ENCODE measurements at places on chromosomes 5 and 9.

DNA sequence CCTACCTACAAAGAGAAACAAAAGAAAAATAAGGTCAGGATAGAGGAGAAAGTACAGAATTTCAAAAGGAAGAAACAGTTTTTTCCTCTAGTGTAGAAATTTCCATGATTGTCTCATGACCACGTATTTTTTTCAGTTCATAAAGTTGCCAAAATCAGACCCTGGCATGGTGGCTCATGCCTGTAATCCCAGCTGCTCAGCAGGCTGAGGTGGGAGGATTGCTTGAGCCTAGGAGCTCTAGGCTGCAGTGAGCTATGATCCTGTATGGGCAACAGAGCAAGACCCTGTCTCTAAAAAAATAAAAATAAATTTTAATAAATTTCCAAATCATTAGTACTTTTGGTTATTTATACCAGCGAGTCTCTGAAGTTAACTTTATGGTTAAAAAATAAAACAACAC is 37.8 kb downstream of the CWC27 start:
- no peak for DNase-seq

GRCh38 chr5:93406971-93407401 is 174.0 kb downstream of the NR2F1-AS1 start:
- no peak for DNase-seq

DNA sequence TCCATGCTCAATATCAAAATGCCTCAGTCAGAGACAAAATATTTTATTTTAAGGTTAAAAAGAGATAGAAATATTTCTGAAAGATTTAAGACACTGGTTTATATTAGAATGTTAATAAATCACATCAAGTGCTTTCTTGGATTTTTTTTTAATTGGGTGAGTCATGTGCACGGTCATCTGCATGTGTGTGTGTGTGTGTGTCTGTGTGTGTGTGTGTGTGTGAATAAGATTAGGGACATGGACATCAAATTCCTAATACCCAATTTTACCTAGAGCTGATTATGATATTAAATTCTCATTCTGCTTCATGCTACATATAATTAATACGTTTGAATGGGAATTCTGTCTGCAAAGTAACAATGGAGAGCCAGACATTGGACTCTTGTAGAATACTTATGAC is 122.9 kb downstream of the BASP1 start:
- no peak for DNase-seq

- DNase-seq, result no peak
These were observed 88.9 kb upstream of the CXCL14 start for GRCh38 chr5:135667673-135668072.

- no peak for DNase-seq
These were observed 166.3 kb upstream of the FSTL4 start for GRCh38 chr5:133778636-133779035.

- DNase-seq, result no peak
These were observed 47.9 kb downstream of the MEGF10 start for GRCh38 chr5:127338501-127338900.

DNA sequence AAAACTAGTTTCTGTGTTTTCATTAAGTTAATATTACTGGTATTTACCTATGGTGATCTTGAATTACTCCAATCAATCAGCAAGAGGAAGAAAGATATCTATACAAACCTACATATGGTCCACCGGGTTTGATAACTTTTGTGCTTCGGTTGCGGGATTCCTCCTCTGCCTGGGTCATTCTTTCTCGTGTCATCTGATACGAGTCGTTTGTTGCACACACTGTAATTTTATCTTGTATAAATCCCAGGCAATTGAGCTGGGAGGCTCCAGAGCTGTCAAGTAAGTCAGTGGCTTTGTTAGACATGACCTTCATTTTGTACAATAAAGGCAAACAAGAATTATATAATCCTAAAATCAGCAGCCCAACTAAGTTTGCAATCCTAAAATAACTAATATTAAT is 48.0 kb downstream of the ELL2 start:
- DNase-seq, result no peak

- DNase-seq, result no peak
These were observed 266.7 kb downstream of the NSG2 start for GRCh38 chr5:174312270-174312617.

DNA sequence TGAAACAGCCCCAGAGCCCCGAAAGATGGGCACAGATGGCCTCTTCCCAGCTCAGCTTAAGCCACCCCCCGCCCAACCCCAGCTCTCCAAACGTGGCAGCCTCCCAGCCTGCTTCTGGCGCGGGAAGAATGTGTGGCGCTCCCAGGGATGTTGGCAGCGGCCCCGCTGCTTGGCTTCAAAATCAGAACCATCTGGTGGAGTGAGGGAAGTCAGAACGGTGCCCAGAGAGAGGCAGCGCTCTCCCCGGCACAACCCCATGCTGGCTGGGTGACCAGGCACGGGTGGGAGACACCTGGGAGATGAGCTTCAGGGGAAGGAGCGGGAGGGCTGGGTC is 72.7 kb upstream of the ORM1 start:
- no peak for DNase-seq

GRCh38 chr9:91241909-91242308 is 119.8 kb downstream of the AUH start:
- DNase-seq, result no peak

DNA sequence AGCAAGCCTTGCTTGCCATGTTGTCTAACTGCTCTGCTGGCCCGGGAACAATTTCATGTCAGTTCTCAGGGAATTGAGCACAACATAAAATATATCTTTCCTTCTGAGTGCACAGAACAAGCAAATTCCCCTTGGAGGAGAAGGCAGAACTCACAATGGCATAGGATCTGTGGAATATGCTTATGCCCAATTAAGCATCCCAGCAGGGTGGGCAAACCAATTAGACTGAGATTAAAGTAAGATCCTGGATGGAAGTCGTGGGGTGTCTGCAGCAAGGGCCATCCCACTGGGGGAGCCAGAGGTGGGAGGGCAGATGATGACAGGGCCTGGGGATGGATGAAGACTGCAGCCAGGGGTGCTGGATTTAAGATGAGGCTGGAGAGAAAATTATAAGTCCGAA is 114.1 kb downstream of the BRINP1 start:
- DNase-seq, result no peak

- no peak for DNase-seq
These were observed 101.9 kb upstream of the COL5A1 start for GRCh38 chr9:134539586-134540194.

GRCh38 chr5:135426102-135427082 is 20.8 kb downstream of the DCANP1 start:
- DNase-seq, result no peak

DNA sequence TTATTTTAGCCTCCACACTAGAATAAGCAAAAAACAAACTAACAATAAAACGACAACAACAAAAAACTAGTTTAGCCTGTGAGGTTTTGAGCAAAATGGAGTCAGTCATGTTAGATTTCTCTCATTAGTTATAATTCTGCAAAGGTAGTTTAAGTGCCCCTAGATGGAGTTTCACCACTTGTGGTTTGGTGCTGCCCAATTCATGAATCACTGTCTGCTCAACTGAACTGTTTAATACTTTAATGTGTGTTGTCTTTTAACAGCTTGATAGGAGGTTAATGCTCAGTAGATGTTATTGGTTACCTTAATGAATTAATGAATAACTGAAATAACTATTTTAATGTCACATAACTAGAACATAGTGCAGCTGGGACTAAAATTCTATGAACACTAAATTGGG is 3.5 kb upstream of the PLAA start:
- DNase-seq, result no peak

DNA sequence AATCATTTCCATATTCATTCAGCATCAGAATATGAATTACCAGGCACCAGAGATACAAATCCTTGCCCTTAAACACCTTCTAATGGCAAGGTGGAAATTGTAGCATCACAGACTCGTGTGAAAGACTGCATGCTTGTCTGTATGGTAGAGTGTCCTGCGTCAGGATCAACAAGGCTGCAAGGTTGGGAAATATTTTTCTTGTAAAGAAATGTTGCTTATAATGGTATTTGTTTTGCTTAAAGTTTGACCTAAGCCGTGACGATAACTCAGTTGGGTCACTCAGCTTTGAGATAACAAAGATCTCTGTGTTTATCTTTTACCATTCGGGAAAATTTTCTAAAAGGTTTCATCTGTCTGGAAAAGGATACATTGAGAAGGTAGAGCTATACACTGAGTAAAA is 87.6 kb downstream of the BASP1 start:
- no peak for DNase-seq

DNA sequence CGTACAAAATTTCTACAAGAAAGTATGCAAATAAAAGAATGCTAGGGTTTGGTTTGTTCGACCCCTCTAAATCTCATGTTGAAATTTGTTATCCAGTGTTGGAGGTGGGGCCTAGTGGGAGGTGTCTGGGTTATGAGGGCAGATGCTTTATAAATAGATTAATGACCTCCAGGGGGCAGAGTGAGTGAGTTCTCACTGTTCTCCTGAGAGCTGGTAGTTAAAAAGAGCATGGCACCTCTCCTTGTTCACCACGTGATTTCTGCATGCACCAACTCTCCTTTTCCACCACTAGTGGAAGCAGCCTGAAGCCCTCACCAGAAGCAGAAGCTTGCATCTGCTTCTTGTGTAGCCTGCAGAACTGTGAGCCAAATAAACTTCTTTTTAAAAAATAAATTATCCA is 50.4 kb upstream of the FAM170A start:
- DNase-seq, result no peak

DNA sequence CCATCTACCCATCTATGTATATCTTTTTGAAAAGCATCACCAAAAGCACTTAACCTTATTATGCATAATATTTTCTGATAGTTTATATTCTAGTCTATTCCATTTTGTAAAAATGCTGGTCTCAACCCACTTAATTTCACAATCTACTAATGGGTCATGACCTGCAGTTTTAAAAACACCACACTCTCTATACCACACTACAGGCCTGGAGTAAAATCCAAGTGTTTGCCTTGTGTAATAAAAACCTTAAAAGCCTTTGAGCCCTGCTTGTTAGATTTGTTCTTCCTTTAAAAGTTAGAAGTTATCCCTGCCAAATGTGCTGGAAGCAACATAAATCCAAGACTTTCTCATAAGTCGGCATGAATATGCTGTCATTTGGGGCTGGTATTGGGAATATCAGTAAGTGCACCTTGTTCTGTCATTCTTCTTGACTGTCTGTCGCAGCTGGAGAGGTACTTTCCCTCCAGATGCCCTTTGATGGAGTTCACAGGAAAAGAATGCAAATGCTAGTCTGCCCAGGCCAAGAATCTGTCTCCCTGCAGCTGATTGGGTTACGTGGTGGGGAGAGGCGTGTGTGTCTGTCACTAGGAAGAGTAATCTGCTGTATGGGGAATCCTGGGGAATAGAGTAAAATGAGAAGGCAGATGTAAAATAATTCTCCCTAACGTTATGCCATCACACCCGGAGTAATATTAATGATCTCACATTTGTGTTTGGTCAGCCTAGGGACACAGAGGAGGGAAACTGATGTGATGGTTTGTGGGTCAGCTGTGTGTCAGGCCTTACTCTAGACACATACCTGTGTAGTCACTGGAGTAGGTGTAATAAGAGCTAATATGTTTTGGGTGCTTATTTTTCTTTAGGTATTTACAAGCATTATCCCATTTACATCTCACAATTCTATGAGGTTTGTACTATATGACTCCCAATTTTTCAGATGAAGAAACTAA is 79.4 kb downstream of the ZNF366 start:
- DNase-seq, result no peak

DNA sequence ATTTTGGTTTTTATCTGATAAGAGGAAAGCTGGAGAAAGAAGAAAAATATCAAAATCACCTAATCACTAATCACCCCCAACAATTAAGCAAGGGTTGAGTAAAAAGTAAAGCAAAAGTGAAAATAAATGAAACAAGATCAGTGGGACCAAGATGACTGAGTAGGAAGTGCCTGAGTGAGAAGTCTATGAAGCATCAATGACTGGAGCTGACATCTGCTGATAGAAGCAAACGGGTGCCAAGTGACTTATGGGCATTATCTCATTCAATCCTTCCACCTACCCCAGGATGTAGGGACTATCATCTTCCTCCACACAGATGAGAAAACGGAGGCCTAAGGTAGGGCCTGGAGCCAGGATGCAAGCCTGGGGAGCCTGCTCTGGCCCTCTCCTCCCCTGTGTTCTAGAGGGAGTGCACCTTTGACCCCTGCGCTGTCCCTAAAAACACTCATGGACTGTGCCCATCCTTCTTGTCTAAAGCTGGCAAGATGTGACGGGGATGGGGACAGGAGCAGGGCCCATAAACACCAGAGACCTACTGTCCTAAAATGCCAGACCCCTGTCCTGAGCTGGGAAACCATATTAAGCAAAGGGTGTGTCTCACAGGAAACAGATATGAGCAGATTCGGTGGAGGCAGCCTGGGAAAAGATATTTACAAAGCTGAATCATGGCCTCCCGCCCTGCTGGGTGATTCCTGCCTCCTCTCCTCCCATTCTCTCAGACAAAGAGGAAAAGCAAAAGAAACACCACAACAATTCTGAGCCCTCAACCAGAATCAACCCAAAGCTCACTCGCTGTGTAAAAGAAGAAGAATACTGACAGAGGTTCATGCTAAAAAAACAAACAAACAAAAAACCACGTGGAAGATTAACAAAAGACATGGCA is 116.0 kb downstream of the AUH start:
- DNase-seq, result no peak

DNA sequence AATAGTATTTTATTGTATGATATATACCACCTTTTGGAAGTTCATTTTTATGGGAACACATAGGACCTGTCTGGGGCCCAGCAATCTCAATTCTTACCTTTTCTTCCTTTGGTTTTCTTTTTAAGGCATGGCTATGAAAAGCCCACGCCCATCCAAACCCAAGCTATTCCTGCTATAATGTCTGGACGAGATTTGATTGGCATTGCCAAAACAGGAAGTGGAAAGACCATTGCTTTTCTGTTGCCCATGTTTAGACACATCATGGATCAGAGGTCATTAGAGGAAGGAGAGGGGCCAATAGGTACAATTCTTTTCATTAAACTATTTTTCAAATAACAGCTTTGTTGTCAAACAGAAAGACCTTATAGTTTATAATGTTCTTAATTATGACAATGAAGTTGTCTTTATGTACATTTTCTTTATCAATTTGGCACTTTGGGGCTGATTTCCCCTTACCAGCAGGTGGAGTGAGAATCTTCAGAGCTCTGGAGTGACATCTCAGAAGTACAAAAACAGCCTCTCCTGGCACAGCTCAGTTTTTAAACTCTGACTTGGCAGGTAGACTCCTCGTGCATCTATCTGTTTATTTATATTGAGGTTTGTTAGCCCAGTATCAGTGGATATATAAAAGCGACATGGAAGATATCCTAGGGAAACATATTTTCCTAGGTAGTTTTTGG is 25.8 kb downstream of the DDX46 start:
- no peak for DNase-seq

- DNase-seq, result no peak
These were observed 3.6 kb downstream of the CACFD1 start for GRCh38 chr9:133463234-133463863.

- no peak for DNase-seq
These were observed 94.4 kb downstream of the GLDC start for GRCh38 chr9:6551136-6551535.

DNA sequence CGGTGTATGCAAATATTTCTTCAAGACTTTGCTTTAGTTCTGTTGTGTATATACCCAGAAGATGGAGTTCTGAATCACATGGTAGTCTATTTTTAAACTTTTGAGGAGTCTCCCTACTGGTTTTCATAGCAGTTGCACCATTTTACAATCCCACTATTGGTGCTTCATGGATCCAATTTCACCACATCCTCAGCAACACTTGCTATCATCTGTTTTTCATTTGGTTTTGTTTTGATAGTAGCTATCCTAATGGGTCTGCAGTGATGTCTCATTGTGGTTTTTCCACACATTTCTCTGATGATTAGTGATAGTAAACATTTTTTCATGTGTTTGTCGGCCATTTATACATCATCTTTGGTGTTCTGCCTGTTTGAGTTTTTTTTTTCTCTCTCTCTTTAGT is 1339.3 kb downstream of the EFNA5 start:
- DNase-seq, result no peak

Data from activated T-cell treated with anti-CD3 and anti-CD28 coated beads, Interleukin-2, amount 50 U/mL, for 4 hours (primary cell).